ENCODE measurements at places on chromosomes 5 and 9. TPM values are rescaled to one million over a fixed set of nuclear protein-coding genes. Genes with fewer than 3 reads are reported as not detected.

Gene PCDHGA7
- 11.2 TPM for total RNA-seq

Gene P4HA2
- total RNA-seq = 144 TPM

Gene DND1
- total RNA-seq = 0.31 TPM

Gene KCNMB1
- not detected for total RNA-seq

Gene ADRB2
- total RNA-seq = 3.6 TPM

Gene NR6A1
- total RNA-seq = 0.12 TPM

Gene SEMA6A
- total RNA-seq = 0.50 TPM

Gene GPRIN1
- 5.2 TPM for total RNA-seq

Gene PDZD2
- total RNA-seq = 0.33 TPM

Gene SLIT3
- total RNA-seq = 7.3 TPM

Gene FBXL7
- total RNA-seq = 12.7 TPM

Gene SLC26A2
- 9.8 TPM for total RNA-seq

DNA sequence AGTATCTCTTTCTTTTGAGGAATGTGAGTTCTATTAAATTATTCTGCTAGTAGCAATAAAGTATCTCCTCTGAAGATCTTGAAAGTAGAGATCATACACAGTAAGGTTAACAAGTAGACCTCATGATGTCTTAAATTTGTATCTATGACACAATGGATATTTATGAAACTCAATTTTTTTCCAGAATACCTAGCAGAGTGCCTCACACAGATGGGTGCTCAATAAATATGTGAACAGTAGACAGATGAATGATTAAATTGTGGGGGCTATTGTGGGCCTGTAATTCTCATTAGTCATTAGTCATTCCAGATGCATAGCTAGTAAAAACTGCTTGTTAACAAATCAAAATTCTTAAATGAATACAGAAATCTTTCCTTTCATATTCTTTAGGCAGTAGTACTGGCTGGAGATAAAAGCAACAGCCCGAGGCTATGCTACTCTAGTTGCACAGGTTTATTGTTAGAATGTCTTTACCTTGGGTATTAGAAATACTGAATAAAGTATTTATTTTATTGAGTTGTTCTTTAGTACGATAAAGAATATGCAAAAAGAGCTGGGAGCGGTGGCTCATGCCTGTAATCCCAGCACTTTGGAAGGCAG, 22.0 kb downstream of the CHD1 start:
- DNase-seq = no peak

GRCh38 chr5:40436535-40437237, 243.0 kb upstream of the PTGER4 start:
- no peak for DNase-seq

DNA sequence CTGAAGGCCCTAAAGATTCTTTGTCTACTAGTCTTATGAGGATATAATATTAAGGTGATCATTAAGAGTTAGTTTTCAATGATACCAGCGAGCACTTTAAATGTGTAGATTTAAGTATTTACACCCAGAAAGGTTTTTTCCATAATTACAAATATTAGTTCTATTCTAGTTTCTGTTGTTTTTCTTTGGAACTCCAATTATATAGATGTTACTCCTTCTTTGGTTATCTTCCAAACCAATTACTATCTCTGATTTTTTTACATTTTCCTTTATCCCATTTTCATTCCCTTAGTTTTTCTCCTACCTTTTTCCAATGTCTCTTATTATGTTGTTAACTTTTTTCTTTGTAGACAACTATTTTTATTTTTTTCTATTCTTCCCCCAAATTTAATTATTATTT, 355.1 kb downstream of the KCNN2 start:
- DNase-seq = no peak

DNA sequence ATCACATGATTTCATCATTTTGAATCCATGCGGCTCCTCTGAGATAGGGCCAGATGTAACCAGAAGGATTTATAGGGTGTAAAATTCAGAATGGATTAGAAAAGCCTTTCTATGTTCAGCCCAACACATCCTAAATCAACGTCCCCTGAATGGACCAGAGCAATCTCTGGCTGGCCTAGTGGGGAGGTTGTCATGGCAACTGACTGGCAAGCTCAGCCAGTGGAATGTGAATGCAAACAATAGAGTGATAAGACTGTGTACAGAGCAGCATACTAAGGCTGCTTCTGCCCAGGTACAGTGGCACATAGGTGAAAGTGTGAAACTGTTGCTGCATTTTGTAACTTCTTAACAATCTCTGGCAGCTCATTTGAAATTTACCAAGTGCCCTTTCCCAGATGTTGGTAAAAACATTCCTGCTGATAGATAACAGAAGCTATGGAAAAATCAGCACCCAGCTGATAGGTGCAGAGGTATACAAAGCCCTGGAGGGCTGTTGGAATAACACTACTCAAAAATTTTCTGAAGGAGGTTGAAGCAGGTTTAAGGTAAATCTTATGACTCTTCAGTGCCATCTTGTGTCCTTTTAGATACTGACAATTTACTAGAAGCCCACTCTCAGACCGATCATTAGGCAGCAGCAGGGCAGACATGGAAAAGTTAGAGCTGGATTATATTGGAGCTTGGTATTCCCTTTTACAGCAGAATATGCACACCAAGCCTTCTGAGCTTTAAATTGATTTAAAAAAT, 267.2 kb downstream of the RAB3C start:
- peak; percentile 30 for DNase-seq

GRCh38 chr9:118832371-118832770, 536.9 kb downstream of the BRINP1 start:
- DNase-seq = no peak

DNA sequence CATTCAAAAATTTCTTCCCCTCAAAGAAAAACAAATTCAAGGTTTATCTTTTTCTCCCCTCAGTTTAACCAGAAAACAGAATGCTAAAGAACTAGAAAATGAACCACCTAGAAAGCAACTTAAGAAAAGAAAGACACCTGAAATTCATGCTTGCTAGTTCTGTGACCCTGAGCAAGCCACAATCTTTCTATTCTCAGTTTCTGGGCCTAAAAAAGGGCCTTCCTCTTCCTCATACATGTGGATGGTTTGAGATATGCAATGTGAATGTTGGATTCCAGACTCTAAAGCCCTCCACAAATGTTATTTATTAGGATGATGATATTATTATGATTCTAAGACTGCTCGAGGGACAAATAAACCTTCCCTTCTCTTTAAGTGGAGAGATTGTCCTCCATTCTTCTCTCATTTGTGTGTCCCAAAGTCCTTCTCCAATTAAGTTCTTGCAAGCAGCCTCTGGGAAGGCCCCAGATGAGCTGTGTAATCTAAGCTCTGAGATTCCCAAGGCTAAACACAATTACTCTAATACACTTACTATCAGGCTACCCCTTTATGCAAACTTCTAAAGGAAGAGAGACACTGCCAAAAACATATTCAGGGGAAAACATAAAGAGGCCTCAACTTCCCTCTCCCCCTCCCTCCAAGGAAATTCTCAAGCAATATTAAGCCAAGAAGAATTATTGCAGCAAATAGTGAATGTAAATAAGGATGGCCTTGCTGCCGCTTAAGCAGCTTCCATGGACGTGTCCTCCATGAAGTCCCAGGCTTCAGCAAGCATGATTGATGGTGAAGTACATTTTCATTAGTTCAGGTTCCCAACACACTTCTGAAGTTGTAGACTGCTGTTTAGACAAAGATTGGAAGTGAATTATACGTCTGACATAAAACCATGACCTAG, 80.2 kb downstream of the PRKACG start:
- no peak for DNase-seq

- no peak for DNase-seq
Measured at GRCh38 chr5:1502046-1502736, 21.6 kb downstream of the LPCAT1 start.

- DNase-seq = peak; percentile 15
Measured at GRCh38 chr5:158976035-158976434, 123.7 kb downstream of the EBF1 start.

GRCh38 chr9:38004809-38005560, 64.0 kb downstream of the SHB start:
- no peak for DNase-seq

DNA sequence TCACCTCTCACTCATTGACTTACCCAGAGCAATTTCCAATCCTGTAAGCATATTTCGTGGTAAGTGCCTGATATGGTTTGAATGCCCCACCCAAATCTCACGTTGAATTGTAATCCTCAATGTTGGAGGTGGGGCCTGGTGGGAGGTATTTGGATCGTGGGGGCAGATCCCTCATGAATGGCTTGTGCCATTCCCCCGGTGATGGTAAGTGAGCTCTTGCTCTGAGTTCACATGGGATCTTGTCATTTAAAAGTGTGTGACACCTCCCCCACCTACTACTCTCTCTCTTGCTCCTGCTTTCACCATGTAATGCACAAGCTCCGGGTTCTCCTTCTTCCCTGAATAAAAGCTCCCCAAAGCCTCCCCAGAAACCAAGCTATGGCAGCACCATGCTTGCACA, 1165.5 kb downstream of the CDH12 start:
- DNase-seq = no peak

- no peak for DNase-seq
Measured at GRCh38 chr5:143652108-143652700, 159.8 kb upstream of the HMHB1 start.

- peak; percentile 46 for DNase-seq
Measured at GRCh38 chr5:55407059-55407684, 99.4 kb downstream of the MTREX start.

DNA sequence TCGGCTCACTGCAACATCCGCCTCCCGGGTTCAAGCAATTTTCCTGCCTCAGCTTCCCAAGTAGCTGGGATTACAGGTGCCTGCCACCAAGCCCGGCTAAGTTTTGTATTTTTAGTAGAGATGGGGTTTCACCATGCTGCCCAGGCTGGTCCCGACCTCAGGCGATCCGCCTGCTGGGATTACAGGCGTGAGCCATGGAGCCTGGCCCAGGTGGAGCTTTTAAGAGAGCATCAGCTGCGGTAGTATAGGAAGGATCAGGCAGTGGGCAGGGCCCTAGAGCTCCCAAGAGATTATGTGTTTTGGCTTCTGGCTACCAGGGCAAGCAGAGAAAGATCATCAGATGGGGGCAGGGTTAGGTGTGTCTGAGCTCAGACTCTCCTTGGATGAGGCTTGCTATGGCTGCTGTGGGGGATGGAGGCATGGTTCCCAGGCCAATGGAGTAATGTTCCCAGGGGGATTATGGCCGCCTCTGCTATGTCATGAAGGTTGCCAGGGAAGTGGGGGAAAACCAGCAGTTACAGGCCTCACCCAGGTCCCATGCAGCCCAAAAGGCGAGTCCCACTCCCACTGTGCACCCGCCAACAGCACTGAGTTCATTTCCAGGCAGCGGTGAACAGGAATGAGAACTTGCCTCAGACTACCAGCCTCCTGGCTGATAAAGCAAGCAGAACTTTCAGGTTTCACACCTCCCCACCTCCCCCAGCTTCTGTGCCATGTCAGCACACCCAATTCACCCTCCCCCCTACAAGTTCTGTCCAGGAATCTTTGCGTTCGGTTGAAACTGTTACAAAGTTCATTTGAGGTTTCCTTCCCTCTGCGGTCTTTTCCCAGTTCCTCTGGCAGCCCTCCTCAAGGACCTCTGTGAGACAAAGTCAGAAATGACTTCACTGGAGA, 507.6 kb downstream of the SPATA31D1 start:
- DNase-seq = no peak

GRCh38 chr5:143217804-143218160, 185.7 kb downstream of the NR3C1 start:
- no peak for DNase-seq

GRCh38 chr5:95782181-95782580, 40.3 kb downstream of the GLRX start:
- DNase-seq = no peak

- DNase-seq = no peak
Measured at GRCh38 chr9:135218331-135219225, 131.1 kb downstream of the OLFM1 start.

- no peak for DNase-seq
Measured at GRCh38 chr5:175700991-175701390, 43.1 kb downstream of the HRH2 start.

DNA sequence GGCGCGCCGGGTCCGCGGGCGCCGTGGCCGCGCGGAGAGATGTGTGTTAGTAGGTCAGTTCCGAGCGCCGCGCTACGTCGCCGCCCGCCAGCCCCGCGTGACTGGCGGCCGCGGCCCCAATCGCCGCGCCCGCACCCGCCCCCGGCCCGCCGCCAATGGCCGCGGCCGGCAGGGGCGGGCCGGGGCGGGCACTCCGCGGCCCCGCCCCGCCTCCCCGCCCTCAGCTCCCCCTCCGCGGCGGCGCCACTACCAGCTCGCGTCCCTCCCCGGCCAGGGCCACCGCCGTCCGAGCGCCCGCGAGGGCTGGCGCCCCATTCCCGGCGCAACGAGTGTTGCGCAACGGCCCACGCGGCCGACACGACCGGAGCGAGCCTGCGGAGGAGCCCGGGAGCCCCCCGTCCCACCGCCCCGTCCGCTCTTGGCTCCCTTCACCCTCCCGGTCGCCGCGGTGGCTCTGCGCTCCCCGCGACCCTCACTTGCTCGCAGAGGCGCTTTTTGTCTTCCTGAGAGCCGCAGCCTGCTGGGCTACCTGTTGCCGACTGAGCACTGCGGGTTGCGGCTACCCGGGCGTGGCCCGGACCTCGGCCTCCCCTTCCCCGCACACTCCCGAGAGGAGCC, at the start of gene NFIL3:
TSS of gene NFIL3 (minus strand) at position 48 of the 618 bp plus-strand sequence. CDS start 13,098 bp downstream, outside the sequence.
- DNase-seq = peak; percentile 72

DNA sequence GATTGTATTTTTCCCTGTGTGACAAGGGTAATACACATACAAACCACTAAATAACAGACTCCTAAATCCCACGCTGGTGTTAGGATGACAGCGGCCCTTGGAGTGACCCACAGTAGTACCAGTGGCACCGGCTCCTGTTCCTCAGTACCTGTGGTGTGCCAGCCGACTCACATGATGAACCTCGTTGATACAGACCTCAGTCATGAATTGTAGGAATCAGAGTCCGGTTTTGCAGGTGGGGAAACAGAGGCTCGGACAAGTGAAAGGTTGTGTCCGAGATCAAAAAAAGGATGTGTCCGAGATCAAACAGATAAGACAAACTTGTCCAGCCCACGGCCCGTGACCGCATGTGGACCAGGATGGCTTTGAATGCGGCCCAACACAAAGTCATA, 78.0 kb downstream of the AMBP start:
- DNase-seq = no peak

DNA sequence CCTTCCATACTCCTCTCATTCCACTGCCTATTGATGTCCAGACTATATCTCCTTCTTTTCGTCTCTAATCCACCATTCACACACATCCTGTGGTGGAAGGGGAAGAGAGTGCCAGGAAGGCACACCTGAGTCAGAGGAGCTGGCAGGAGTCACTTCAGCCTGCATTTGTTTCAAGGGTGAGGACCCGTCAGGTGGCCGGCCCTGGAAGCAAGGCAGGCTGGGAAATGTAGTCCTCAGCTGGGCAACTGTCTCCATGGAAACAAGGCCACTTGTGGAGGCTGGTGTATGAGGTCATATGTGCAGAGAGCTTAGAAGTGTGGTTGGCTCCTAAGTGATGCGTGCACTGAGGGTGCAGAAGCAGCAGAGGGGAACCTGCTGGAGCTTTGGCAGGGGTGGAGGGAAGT, 278.4 kb downstream of the NSG2 start:
- no peak for DNase-seq

DNA sequence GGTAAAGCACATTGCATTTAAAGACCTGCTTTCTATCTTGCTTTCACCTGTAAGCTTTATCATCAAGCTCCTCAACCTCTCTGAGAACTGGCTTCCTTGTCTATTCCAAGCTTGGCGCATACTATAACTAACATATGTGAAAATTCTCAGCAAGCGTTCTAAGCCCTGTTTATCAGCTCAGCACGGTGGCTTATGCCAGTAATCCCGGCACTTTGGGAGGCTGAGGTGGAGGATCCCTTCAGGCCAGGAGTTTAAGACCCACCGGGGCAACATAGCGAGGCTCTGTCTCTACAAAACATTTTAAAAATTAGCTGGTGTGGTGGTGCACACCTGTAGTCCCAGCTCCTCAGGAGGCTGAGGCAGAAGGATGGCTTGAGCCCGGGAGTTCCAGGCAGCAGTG, 1.6 kb upstream of the ATP6V0E1 start:
- DNase-seq = no peak

- DNase-seq = peak; percentile 28
Measured at GRCh38 chr9:135500071-135500524, 384 bp upstream of the MRPS2 start.
